Large intestine (tissue), 12 donors: ENCODE measurements at places on chromosomes 16 and 17. TPM values are rescaled to one million over a fixed set of nuclear protein-coding genes. Genes with fewer than 3 reads are reported as not detected.

GRCh38 chr17:6641247-6641863 lies 495 bp downstream of the TXNDC17 start:
- DNase-seq = peak; percentile 71

DNA sequence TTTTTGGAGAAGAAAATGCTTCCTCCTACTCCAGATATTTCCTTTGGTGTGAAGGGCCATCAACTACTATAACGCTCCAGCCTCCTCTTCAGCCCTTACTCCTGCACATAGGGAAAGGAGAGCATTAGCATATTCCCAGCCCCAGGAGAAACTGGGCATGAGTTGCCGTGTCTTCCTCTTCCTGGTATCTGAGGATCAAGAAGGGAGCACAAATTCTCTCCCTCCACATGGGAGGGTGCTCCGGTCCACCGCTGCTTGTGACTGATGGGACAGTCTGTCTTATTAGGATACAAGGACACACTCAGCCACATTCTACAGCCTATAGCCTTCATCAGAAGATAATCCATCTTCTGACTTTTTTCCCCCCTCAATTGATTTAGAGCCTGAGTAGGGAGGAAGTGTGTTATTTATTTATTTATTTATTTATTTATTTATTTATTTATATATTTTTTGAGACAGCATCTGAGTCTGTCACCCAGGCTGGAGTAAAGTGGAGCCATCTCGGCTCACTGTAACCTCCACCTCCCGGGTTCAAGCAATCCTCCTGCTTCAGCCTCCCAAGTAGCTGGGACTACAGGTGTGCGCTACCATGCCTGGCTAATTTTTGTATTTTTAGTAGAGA lies 16.6 kb upstream of the CYB5B start:
- DNase-seq = no peak

DNA sequence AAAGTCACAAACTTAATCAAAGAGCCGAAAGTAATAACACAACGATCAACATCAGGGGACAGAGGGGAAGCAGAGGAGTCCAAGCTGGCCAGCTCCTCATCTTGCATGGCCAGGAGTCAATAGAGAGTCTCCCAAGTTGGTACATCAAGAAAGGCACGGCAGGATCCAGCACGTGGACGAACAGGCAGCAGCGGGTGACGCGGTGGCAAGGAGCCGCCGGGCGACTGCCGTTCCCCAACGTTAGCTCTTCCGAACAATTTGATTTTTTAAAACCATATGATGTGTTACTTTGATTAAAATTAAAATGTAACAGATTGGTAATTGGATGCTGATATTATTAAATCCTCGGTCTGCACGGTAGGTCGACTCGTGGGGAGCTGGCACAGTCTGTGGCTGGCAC lies 81.8 kb upstream of the DOC2B start:
- DNase-seq = no peak

DNA sequence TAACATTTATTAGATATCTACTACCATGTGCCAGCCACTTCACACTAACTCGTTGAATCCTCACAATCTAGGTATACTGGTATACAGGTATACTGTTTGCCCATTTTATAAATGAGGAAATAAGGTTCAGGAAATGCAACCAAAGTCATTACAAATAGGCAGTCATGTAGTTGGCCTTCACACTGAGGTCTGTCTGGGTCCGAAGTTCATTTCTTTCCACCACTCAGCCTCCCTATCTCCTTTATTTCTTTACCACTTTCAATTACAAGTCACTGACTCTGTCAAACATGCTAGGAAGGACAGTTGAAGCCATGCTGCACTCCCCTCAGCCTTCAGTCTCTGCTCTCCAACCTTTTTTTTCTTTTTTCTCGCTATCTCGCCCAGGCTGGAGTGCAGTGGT lies 20.7 kb upstream of the SIAH1 start:
- DNase-seq = peak; percentile 94

DNA sequence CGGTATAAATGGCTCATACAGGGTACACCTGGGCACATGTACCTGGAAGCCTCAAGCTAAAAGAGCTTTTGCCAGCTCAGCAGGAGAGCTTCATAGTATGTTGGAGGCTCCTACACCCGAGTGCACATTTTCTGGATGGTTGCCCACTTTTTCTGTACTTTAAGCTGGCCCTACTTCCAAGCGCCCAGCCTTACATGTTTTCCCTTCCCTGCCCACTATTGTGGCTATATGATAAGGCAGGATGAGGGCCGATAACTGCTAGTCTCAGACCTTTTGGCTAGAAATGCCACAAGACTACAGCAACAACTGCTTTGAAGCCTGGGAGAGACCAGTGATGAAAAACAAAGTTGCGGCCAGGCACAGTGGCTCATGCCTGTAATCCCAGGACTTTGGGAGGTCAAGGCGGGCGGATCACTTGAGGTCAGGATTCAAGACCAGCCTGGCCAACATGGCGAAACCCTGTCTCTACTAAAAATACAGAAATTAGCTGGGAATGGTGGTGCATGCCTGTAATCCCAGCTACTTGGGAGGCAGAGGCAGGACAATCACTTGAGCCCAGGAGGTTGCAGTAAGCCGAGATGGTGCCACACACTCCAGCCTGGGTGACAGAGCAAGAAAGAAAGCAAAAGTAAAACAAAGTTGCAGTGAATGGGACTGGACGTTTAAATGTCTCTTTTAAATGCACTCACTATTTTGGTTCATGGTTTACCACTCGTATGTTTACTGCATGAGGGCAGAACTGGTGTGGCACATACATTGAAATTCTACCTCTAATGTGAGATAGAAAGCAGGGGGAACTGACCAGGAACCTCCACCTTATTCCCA lies 14.2 kb upstream of the MARCHF10 start:
- no peak for DNase-seq

The SPSB3 gene
- polyA plus RNA-seq = 36.5 TPM
